ENCODE measurements at places on chromosomes 16 and 17.

DNA sequence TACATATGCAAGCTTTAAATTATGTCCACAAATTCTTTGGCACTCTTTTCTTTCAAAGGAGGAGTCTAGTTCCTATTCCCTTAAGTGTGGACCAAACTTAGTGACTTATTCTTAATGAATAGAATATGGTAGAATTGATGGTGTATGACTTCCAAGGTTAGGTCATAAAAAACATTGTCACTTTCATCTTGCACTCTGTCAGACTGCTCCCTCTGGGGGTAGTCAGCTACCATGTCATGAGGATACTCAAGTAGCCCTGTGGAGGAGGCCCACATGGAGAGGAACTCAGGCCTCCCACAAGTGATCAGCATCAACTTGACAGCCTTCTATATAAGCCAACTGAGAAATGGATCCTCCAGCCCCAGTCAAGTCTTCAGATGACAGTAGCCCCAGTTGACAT, 58.0 kb upstream of the SCNN1B start:
- no peak for DNase-seq

DNA sequence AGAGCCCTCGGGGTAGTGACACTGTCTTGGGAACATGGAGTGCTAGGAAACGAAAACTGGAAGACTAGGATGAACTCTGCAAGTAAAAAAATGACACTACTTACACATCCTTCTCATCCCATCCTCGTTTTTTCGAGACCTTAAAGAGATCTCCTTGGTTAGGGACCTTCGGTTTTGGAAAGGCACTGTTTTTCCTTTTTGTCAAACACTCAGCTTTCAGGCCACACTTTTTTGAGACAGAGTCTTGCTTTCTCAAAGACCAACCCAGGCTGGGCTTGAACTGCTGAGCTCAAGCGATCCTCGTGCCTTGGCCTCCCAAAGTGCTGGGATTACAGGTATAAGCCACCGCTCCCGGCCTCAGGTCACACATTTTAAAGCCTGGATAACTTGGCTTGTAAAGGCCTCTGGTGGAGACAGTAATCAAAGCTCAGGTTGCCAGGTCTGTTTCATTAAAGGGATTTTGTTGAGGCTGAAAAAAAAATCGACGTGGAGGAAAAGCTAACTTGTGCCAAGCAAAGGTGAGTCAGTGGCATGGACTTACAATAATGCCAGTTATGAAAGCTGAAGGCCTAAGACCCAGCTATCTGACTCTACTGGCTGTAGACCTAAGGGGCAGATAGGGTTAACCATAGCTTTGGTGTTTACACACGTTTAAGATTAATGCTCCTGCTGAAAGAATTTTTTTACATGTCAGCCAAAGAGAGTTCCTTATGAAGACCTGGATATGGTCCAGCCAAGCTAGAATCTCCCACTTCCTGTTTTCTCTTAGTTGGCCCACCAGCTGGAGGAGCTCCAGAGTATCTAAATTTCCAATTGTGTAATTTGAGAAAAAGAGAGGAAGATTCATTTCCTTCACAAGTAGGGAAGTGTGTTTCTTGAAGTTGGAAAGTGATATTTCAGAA, 823 bp downstream of the NBR1 start:
- no peak for DNase-seq

GRCh38 chr17:41613277-41614082, 913 bp upstream of the KRT16 start:
- no peak for DNase-seq

- no peak for DNase-seq
Measured at GRCh38 chr16:66370786-66371684, 4.5 kb downstream of the CDH5 start.

GRCh38 chr16:12195296-12195695, 218.8 kb downstream of the SNX29 start:
- no peak for DNase-seq

GRCh38 chr16:87469169-87469568, 23.7 kb downstream of the ZCCHC14 start:
- no peak for DNase-seq

- no peak for DNase-seq
Measured at GRCh38 chr17:48893646-48894508, 1.3 kb downstream of the ATP5MC1 start.

GRCh38 chr16:27429981-27430441, 28.0 kb downstream of the IL21R start:
- DNase-seq: no peak

DNA sequence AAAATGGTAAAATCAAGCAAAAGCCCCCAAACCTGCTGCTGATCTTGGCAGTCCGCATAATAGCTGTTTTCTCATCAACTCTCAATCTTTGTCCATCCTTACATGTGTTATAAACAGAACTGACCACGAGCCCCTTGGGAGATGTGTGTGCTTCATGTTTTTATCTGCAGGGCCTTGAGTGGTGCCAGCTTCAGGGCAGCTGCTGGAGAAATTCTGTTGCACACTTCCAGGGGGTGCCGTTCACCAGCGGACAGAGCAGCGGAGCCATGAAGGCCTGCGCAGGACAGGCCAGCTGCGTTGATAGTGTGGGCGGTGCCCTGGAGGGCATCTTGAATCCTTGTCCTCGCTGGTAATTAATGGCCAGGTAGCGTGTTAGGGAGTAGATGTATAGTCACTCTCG, 20.1 kb downstream of the MPRIP start:
- DNase-seq: no peak

- no peak for DNase-seq
Measured at GRCh38 chr17:51608251-51608933, 348.0 kb downstream of the UTP18 start.

GRCh38 chr16:89696670-89697128, 4.8 kb downstream of the SPATA2L start:
- DNase-seq: peak; percentile 51

DNA sequence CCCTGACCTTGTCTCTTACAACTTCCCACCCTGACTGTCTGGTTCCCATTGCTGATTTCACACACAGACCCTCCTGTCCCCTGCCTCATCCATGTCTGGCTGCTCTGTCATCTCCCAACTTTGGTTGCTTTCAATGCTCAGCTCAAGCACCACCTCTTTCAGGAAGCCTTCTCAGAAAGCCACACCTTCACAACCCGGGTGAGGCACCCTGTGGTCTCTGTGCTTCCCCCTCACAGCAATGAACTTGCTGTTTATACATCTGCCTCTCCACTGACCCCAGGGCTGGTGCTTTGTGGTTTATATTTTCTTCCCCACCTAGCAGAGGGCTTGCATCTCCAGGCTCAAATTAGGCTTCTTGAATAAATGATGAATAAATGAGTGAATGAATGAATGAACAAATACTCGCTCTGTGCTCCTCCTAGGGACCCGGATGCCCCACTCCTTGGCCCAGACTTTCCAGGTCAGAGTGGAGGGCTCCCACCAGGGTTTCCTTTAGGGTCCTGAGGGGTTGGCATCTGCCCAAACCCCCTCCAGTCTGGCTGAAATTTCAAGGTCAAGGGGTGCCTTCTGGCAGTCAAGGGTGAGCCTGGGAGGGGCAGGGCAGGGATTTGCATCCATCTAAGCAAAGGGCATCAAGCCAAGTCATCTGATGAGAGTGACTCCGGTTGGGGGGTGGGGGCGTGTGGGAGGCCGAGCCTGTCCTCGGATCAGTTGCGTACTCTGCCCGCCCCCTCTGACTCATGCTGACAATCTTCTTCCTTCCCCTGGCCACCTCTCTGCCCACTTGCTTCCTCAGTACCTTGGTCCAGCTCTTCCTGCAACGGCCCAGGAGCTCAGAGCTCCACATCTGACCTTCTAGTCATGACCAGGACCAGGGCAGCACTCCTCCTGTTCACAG, at the start of gene ITGAX:
TSS of gene ITGAX (plus strand) at position 783 of the 898 bp plus-strand sequence. CDS start at position 862, 79 bp downstream.
- DNase-seq: no peak

GRCh38 chr16:10791048-10791447, 27.5 kb downstream of the TVP23A start:
- DNase-seq: no peak

GRCh38 chr16:66293207-66293735, 73.2 kb upstream of the CDH5 start:
- no peak for DNase-seq

- no peak for DNase-seq
Measured at GRCh38 chr16:84818989-84819643, 669 bp upstream of the CRISPLD2 start.

DNA sequence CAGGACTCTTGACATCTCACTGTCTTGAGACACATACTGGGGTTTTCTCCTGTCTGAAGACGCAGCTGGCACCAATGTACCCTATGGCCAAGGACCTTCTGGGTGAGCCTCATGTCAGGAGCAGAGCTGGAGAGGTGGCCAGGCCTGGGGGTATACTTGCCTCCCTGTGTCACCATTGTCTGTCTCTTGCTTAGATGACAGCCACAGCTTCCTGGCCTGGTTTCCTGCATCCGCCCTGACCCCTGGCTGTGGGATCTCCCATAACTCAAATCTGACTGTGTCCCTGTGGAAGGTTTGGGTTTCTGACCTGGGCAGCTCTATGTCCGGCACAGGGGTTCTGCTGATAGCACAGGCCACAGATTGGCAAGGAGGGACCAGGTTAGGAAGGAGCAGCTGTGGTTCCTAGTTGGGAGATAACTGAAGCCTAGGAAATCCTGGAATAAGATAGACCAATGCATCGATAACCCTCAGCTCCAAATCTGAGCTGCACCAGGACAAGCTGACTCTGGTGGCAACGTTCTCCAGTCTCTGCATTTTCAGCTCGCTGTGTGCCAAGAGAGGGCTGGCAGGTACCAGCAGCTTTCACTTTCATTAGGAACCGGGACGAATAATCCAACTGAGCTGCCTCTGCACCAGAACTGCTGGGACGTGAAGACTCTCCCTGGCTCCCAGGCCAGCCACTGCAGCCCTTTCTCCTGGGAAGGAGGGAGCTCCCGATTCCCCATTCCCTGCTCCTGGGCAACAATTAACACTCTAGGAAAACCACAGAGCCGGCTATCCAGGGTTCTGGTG, 5.0 kb downstream of the DEXI start:
- no peak for DNase-seq

DNA sequence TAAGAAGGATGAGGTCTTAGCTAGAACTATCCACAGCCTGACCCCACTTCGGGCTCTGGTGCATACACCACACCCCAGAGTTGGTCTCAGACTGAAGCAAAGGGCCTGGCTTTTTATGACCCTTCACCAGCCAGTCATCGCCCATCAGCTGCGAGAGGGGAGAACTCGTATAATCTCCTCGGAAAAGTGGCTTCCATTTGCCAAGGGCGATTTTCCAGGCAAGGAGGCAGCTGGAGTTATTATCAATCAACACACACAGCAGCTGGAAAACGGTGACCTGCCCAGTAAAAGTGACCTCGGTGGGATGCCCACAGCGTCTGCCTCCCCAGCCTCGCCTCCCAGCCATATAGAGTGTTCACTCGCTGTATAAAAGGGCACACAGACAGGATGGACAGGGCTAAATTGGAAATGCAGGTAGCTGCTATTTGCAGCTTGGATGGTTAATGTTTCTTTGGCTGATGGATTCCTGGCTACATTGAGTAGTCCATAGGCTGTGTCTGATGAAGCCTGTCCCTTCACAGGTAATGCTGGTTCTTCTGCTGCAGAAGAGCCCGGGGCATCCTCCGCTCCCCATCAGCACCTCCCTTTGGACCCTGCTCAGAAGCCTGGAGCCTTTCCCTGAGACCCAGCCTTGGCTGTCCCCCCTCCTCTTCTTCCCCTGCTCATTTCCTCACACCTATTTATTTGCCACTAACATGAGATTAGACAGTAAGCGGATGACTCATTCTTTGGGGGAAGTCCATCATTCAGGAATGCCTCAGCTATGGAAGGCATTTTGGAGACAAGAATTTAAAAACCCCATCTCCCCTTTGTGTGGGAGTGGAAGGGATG, 45.7 kb downstream of the TMEM186 start:
- DNase-seq: no peak

GRCh38 chr16:80369138-80369958, 171.4 kb upstream of the DYNLRB2 start:
- DNase-seq: no peak

GRCh38 chr17:42275527-42276358, 448 bp downstream of the STAT5B start:
- peak; percentile 38 for DNase-seq

All from T-helper 1 cell (primary cell).